ENCODE measurements at places on chromosomes 2 and 18.

- no peak for DNase-seq
Observed at GRCh38 chr2:125167820-125168219, 1142.7 kb downstream of the CNTNAP5 start.

DNA sequence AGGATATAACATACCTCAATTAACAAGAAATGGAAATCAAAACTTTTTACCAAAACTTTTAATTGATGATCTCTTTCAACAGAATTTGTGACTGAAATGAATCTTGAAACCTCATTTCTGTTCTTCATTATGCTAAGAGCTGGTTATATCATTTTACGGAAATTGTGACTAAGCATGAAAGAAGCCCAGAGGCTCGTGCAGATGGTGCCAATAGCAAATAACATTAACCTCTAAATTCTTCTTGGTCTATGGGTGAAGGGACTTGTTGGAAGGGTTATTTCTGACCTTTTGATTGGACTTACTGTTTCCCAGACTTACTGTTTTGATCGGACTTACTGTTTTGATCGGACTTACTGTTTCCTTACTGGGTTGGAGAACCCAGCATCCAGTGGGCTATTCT, 435.6 kb downstream of the TDRD15 start:
- no peak for DNase-seq

GRCh38 chr18:75173125-75173432, 35.9 kb downstream of the PTGR3 start:
- DNase-seq, result no peak

- no peak for DNase-seq
Observed at GRCh38 chr2:108565778-108566375, 31.6 kb downstream of the LIMS1 start.

- no peak for DNase-seq
Observed at GRCh38 chr2:214856137-214856536, 46.7 kb upstream of the BARD1 start.

- no peak for DNase-seq
Observed at GRCh38 chr18:54948350-54948837, 10.9 kb downstream of the CCDC68 start.

DNA sequence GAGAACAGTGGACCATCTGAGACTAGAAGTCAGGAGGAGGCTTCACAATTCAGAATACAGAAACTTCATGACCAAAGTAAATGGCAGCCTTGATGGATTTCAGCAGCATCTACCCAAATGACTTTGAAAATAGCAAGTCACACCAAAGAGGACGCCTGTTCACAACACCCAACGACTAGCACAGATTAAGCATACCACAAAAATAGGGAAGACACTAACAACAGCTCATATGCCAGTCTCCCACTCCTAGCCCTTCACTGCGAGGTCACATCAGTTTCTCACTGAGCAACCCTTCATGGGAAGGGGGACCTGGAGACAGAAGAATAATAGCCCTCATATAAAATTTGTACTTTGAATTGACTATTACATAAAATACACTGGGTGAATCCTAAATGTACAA, 228.4 kb upstream of the SLC39A10 start:
- no peak for DNase-seq

Data from stimulated activated CD4-positive, alpha-beta T cell treated with anti-CD3 and anti-CD28 coated beads, TNF-alpha, amount 100 ng/mL, for 24 hours (primary cell).